Activated T-cell treated with anti-CD3 and anti-CD28 coated beads, Interleukin-2, amount 50 U/mL, for 48 hours (primary cell): ENCODE measurements at places on chromosomes 7 and 10.

DNA sequence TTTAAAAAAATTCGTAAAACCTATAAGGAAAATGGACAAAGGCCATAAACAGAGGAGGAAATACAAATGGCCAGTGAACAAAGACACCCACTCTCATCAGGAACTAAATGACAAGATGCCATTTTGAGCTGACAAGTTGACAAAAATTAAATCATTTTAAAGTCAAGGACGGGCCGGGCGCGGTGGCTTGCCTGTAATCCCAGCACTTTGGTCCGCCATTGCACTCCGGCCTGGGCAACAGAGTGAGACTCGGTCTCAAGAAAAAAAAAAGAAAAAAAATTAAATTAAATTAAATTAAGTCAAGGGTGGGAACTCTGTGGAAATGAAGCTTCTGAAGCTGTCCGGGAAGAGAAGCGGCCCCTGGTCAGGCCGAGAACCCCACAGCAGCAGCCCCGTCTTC lies 1.2 kb upstream of the NOM1 start:
- no peak for DNase-seq

DNA sequence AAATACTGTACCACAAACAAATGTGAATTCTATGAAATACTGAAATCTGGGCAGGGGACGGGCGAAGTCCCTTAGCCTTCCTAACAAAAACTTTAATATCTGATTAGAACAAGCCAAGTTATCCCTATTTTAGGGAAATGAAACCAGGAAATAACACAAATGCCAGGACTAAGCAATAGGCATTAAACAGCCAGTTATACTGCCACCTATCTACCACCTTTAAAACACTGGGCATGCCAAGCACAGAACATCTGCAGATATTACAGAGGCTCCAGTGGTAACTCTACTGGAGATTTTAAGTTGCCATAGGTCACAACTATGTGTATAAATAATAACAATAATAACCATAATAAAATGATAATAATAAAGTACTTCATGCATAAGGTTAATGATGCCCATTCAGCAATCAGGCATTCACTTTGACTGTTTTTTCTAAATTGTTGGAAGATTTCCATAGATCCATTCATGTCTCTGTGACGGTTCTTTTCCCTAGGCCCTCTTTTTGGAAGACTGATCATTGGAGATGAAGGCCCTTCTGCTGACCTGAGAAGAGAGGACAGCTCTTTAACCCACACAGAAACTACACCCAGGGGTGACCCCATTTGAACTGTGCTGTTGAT lies 195.7 kb downstream of the CACNA2D1 start:
- DNase-seq = no peak

GRCh38 chr10:59090817-59091622 lies 85.4 kb upstream of the PHYHIPL start:
- no peak for DNase-seq

GRCh38 chr7:31335884-31336201 lies 4.7 kb downstream of the NEUROD6 start:
- no peak for DNase-seq

DNA sequence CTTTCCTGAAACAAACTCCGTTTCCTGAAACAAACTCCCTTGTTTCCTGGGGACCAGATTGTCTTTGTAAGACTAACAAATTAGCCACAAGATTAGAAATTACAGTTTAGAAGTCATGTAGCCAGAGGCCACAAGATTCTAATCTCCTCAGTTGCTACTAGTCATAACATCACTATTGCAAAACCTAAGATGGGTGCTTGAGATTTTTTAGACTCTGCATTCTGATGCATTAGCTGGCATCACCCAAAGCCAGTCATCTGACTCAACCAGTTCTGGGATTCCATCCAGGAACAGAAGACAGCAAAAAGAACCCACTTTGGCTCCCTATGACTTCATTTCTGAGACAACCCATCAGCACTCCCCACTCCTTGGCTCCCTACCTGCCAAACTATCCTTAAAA lies 367.9 kb upstream of the MBL2 start:
- no peak for DNase-seq

DNA sequence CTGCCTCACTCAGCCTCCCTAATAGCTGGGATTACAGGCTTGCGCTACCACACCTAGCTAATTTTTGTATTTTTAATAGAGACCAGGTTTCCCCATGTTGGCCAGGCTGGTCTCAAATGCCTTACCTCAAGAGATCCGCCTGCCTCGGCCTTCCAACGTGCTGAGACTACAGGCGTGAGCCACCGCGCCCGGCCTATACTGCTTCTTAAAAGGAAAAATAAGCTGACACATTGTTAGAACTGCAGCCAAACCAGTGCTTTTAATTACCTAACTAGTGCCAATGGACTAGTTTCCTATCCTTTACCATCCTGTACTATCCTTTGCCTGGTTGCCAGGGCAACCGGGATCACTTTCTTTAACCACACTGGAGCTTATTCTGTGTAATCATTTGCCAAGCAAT lies 108.0 kb downstream of the LRRTM3 start:
- no peak for DNase-seq

DNA sequence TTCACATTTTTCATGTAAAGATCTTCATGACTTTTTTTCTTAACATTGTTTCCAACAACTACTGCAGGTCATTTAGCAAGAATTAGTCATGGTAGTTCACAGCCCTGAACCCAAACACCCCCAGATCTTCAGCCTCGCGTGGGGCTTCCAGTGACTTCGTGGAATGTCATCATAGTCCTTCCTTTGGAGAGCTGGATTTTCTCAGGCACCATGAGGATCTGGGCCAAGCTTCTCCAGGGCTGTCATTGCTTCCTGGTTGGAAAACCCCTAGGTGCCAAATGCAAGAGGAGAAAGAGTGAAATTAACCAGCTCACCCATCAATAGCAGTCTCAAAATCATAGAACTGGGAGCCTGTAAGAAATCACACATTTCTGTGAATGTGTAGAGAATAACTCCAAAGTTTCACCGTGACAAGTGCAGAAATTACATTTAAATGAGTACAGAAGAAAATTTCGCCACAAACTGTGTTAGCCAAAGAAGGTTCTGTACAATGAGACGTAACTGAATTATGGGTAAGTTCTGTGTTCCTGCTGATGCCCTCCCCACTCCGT lies 175.4 kb downstream of the CELF2 start:
- no peak for DNase-seq

DNA sequence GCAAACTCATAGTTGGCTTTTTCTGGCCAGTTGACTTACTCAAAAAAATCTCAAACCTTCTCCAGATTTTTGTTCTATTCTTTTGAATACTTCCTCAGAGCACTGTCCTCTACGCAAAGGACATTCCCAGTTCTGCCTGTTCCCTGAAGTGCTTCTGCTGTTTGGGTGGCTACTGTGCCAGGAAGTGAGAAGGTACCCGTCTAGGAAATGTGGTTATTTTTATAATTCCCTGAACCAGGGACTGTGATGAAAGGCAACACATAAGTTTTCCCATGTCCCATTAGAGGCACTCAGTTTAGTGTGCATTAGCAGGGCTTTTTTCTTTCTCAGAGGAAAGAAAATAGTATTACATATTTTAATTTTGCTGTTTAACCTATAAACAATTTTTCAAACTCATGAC lies 370.3 kb downstream of the PHTF2 start:
- DNase-seq = no peak

GRCh38 chr10:10903620-10904019 lies 114.1 kb upstream of the CELF2 start:
- DNase-seq = no peak

GRCh38 chr7:142188846-142189245 lies 69.0 kb downstream of the PRSS58 start:
- DNase-seq = no peak

GRCh38 chr10:62166331-62167131 lies 102.1 kb downstream of the RTKN2 start:
- DNase-seq = no peak

- no peak for DNase-seq
These were observed 38.3 kb upstream of the INPP5A start for GRCh38 chr10:132499367-132499685.

DNA sequence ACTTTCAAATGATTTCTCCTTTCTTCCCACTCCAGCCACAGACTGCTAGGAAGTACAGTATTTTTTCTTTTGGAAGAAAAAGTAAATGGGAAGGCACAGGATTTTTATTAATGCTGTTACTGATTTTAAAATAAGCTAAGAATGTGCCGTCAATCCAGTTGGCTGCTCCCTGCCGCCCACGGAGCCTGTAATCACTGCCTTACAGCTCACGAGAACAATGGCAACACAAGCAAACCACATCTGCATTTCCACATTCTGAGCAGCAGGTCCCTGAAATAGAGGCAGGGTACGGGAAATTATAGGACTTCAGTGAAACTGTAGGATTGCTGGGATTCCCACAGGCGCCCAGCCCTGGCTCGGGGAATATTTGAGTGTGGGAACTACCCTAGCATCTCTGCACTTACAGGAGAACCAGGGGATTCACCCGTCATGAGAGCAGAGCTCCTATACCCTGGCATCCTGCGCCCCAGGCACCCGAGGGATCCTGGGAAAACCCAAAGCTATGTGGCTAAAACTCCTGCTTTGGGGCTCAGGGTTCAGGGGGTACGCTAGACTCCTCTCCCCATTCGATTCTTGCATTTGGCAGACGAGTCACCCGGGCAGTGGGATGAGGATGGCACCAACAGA lies 72.9 kb upstream of the TNS3 start:
- DNase-seq = no peak

DNA sequence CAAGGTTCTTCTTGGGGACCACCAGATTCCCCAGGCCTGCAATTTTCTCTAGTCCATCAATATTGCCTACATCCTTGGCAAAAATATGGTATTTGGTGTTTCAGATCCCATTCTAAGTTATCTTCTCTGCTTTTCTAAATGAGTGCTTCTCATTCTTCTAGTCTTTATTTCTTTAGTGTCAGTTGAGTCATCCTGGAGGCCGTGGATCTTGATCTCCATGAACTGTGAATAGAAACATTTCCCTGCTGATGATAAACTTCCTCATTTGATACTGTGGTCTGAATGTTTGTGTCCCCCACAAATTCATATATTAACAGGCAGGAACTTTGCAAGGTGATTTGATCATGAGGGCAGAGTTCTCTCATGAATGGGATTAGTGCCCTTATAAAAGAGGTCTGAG lies 779.3 kb downstream of the INHBA start:
- DNase-seq = no peak

DNA sequence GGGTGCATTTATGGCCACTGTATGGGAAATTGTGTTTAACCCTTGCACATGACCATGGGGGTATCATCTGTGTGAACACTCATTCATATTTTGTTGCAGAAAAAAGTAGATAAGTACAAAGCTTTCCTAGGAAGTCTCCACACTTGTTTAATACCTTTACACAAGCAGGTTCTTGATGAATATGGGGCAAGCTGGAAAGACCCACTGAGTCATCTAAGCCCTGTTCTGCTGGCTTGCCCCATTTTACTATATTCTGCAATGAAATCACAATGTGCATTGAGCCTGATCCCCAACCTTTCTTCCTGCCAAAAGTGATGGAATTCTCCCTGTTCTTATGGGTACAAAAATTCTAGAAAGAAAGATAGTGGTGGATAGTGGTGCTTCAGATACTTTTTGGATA lies 99.8 kb downstream of the CCDC71L start:
- no peak for DNase-seq

GRCh38 chr10:49611816-49612512 lies 1.9 kb downstream of the SLC18A3 start:
- DNase-seq = no peak

- DNase-seq = no peak
These were observed 9.2 kb upstream of the SLC18A3 start for GRCh38 chr10:49600781-49601400.

GRCh38 chr10:129310881-129311280 lies 156.2 kb upstream of the MGMT start:
- DNase-seq = no peak

DNA sequence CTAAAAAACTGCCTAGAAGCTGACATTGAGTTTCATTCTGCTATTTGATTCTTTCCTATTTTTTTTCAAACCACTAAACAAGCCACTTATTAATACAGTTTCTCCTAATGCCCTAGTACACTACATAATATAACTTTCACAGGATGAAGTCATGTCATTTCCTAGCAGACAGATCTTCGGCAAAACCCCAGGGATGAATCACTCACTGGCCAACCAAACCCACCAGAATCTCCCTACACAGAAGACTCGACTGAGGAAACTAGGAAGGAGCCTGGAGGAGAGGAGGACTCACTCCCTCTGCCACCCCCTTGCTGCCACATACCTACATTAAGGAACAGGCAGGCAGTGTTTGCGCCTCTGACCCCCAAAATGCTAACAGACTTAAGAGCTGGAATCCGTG lies 33.4 kb downstream of the XPNPEP1 start:
- DNase-seq = no peak

GRCh38 chr10:97277551-97277950 lies 14.9 kb downstream of the ARHGAP19 start:
- no peak for DNase-seq

DNA sequence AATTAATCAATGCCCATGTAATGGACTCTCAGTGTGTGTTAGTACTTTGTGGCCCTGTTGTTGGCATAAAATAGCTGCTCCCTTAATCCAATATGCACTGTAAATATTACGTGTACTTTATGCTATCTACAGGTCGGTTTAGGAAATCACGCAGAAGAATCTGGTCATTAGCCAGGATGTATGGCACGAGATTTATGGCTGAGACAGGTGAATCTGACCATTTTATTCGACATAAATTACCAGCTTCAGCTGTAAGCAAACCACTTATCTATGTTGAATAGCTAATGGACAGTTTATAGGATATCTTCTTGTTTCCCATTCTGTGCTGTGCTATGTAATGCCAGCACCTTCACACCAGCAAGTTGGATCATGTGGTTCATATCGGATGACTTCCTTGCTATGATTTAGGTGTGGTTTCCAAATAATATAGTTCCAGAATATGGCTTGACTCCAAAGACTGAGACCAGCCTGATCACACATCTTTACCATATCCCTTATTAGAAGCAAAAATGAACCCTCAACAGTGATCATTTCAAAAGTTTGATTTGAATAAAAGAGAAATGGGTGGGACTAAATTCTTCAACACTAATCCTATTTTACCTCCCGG lies 301.4 kb downstream of the AHR start:
- DNase-seq = no peak

DNA sequence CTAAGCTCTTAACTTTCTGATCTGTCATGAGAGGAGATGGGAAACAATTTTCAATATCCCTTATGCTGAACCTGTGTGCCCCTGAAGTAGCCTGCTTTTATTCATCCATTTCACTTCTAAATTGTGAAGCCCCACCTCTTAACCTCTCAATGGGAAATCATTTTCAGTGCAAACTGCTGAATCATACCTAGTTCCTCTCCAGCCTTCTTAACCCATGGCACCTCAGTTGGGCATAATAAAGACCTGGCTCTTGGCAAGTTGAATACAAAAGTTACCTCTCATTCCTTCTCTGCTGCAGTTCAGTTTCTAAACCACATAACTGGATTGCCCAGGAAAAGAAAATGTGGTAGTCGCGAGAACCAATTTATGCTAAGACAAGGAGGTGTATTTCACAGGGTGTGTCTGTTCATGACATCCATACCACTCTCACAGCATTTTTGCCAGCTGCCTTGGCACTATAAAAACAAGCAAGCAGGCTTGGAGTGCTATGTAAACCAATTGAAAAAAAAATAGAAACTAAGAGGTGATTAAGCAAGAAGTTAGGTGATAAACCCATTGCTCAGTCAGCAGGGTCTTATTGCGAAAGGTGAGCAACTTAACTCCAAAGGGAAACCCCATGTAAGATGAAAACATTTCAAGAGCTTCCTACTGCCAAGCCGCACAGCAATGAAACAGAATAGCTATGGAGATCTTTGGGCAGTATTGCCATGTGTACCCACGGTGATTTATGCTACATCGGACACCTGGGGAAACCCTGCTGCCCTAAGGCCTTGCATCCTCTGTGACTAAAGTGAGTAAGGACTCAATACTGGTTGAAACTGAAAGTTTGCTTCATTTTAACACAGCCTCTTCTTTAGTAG lies 57.0 kb upstream of the DKK1 start:
- no peak for DNase-seq
